ENCODE measurements at places on chromosomes 6 and 20.

DNA sequence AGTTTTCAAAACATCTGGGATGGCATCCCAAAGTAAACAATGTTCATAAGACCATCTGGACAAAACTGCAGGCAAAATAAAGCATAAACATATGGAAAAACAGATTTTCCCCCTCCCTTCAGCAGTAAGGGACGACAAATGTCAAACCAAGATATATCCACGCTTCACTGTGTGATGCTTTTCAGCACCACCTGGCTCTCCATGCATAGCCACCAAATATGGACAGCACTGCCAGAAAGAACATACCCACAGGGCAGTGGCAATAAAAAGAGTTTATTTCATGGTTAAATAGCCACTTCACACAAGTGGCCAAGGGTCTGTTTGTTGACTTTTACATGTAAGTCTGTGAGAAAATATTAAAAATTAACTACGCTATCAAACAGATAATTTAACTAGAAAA is 23.1 kb downstream of the USP45 start:
- DNase-seq = no peak

GRCh38 chr20:60113024-60113724 is 155.0 kb downstream of the CDH26 start:
- DNase-seq = no peak

DNA sequence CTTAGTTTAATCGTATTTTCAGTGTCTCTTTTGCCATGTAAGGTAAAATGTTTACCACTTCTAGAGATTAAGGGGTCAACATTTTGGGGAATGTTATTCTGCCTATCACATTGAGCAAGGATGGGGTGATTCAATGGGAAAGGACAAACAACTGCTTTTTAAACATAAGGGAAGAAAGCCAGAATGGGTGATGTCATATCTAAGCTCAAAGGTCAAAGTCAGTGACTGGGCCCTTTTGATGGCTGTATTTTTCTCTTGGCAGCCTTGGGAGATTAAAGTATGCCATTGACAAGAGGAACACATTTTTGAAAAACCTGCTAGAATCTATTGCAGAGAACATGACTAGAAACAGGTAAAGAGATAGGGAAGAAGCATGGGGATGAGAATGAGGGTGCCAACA is 477.3 kb upstream of the IRAK1BP1 start:
- no peak for DNase-seq

GRCh38 chr6:21359926-21360325 is 233.6 kb upstream of the SOX4 start:
- DNase-seq = peak; percentile 46

DNA sequence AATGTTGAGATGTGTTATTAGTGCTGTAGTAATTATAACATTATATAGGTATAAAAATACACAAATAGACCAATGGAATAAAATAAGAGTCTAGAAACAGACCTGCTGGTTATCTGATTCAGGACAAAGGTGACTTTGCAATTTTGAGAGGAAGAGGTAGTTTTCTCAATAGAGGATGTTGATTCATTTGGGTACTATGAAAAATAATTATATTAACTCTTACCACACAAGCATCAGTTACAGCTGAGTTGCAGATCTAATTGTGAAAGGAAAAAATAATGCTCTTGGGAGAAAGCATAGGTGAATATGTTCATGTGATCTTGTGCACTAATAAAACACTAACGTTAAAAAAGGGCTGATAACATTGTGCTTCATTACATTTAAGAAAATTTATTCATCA is 103.0 kb downstream of the BCKDHB start:
- DNase-seq = no peak

GRCh38 chr20:59787538-59787890 is 145.9 kb downstream of the SYCP2 start:
- DNase-seq = no peak
